Astrocyte (in vitro differentiated cells and primary cell): ENCODE measurements at places on chromosomes 16 and 17. TPM values are rescaled to one million over a fixed set of nuclear protein-coding genes. Genes with fewer than 3 reads are reported as not detected.
A peak's percentile ranks its signal among the peaks of the same experiment; 100 is the strongest.

GRCh38 chr17:202501-202951 is 21.1 kb upstream of the DOC2B start:
- no peaks in the 10 kb centered on the region for H3K36me3 ChIP-seq
- no peak overlapping the region for H3K4me3 ChIP-seq
- H3K27me3 ChIP-seq = peaks cover 9% of the 10 kb centered on the region
- no peak overlapping the region for H3K27ac ChIP-seq
- H3K4me1 ChIP-seq = no peaks in the 10 kb centered on the region
- DNase-seq = no peak

GRCh38 chr17:199806-200545 is 18.5 kb upstream of the DOC2B start:
- DNase-seq = no peak
- no peaks in the 10 kb centered on the region for H3K36me3 ChIP-seq
- H3K27ac ChIP-seq = no peak overlapping the region
- H3K4me1 ChIP-seq = no peaks in the 10 kb centered on the region
- H3K27me3 ChIP-seq = peaks cover 13% of the 10 kb centered on the region

- peaks cover 27% of the 10 kb centered on the region for H3K4me1 ChIP-seq
- H3K27me3 ChIP-seq = no peaks in the 10 kb centered on the region
- DNase-seq = no peak
- no peak overlapping the region for H3K4me3 ChIP-seq
- H3K27ac ChIP-seq = no peak overlapping the region
Observed at GRCh38 chr16:23502466-23502865, 7.8 kb downstream of the GGA2 start.

Gene MAPT
- total RNA-seq = 2.1 and 2.2 TPM in 2 replicates

Gene ZNRF1
- 19.4 and 21.9 TPM in 2 replicates for total RNA-seq

- H3K4me1 ChIP-seq = peaks cover 8% of the 10 kb centered on the region
- DNase-seq = no peak
- no peak overlapping the region for H3K27ac ChIP-seq
- no peak overlapping the region for H3K4me3 ChIP-seq
- H3K27me3 ChIP-seq = no peaks in the 10 kb centered on the region
Observed at GRCh38 chr17:34261568-34262337, 6.7 kb downstream of the CCL2 start.

GRCh38 chr17:59680314-59680713 is 26.9 kb downstream of the PTRH2 start:
- peaks cover 92% of the 10 kb centered on the region for H3K36me3 ChIP-seq
- H3K4me1 ChIP-seq = peaks cover 8% of the 10 kb centered on the region
- DNase-seq = peak; percentile 46
- H3K4me3 ChIP-seq = no peak overlapping the region

- DNase-seq = peak; percentile 36
Observed at GRCh38 chr16:58021661-58022551, 3.6 kb upstream of the MMP15 start.

GRCh38 chr17:39598047-39598481 is 9.7 kb downstream of the NEUROD2 start:
- no peak overlapping the region for H3K4me3 ChIP-seq
- no peaks in the 10 kb centered on the region for H3K36me3 ChIP-seq
- no peak for DNase-seq
- peaks cover 91% of the 10 kb centered on the region for H3K27me3 ChIP-seq

- H3K27me3 ChIP-seq = no peaks in the 10 kb centered on the region
- H3K27ac ChIP-seq = no peak overlapping the region
- H3K4me3 ChIP-seq = no peak overlapping the region
- H3K36me3 ChIP-seq = no peaks in the 10 kb centered on the region
Observed at GRCh38 chr16:88815901-88816589, 4.3 kb upstream of the APRT start.

GRCh38 chr16:57999366-57999970 is 1.0 kb downstream of the ZNF319 start:
- H3K27me3 ChIP-seq = no peaks in the 10 kb centered on the region
- DNase-seq = peak; percentile 27
- H3K36me3 ChIP-seq = peaks cover 6% of the 10 kb centered on the region
- no peak overlapping the region for H3K27ac ChIP-seq

DNA sequence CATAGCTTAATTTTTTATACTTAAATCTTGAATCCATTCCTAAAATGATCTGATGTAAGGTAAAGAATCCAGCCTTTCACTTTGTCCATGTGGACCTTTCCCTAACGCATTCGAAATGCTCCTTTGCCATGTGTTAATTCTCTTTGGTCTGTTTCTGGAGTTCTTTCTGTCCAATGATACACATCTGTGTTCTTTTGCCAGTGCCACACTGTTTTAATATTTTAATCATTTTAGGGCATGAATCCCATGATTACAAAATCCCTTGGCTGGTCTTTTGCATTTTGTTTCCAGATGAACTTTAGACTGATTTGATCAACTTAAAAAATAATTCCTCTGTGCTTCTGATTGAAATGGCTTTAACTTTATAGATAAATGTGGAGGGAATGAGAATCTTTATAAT is 74.1 kb downstream of the NTN1 start:
- no peaks in the 10 kb centered on the region for H3K27me3 ChIP-seq
- no peaks in the 10 kb centered on the region for H3K4me1 ChIP-seq
- DNase-seq = no peak
- H3K36me3 ChIP-seq = no peaks in the 10 kb centered on the region
- H3K4me3 ChIP-seq = no peak overlapping the region

Gene TANC2
- total RNA-seq = 62.2 and 66.9 TPM in 2 replicates

DNA sequence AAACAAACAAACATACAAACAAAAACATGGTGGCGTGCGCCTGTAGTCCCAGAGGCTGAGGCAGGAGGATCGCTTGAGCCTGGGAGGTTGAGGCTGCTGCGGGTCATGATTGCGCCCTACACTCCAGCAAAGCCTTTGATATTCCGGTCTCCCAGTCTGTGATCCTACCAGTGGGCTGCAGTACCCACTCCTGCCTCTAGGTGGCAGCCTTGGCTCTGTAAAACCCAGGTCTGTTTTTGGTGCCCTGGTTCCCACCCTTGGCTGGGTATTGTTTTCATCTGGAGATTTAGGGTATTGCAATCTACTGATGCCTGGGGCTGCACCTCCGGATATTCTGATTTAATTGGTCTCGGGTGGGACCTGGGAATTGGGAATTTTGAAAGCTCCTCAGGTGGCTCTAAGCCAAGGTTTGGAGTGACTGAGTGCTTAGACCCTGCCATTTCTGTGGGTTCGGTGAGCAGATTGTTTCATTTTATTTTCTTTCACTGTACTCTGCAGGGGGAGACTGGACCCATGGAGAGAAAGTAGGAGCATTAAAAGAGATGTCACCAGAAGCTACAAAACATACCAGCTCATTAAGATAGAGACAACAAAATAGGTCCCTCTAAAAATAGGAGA is 40.5 kb downstream of the MYH3 start:
- no peaks in the 10 kb centered on the region for H3K27me3 ChIP-seq
- H3K4me1 ChIP-seq = no peaks in the 10 kb centered on the region
- H3K4me3 ChIP-seq = no peak overlapping the region
- no peaks in the 10 kb centered on the region for H3K36me3 ChIP-seq
- DNase-seq = peak; percentile 16

DNA sequence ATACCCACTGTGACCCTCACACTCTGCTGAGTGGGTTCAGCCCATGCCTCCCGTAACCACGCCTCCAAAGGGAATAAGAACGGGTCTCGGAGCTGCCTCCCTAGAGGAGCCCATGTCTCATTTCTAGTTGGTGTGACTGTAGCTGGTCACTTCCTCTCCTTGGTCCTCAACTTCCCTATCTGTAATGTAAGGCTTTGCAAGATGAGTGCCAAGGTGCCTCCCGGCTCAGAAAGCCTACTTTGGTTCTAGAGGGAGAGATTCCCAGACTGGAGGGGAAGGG is 20.8 kb downstream of the C16orf74 start:
- H3K36me3 ChIP-seq = no peaks in the 10 kb centered on the region
- H3K27me3 ChIP-seq = no peaks in the 10 kb centered on the region
- DNase-seq = no peak
- no peak overlapping the region for H3K4me3 ChIP-seq
- H3K4me1 ChIP-seq = peaks cover 8% of the 10 kb centered on the region

Gene NTN3
- total RNA-seq = 1.1 and 1.3 TPM in 2 replicates

DNA sequence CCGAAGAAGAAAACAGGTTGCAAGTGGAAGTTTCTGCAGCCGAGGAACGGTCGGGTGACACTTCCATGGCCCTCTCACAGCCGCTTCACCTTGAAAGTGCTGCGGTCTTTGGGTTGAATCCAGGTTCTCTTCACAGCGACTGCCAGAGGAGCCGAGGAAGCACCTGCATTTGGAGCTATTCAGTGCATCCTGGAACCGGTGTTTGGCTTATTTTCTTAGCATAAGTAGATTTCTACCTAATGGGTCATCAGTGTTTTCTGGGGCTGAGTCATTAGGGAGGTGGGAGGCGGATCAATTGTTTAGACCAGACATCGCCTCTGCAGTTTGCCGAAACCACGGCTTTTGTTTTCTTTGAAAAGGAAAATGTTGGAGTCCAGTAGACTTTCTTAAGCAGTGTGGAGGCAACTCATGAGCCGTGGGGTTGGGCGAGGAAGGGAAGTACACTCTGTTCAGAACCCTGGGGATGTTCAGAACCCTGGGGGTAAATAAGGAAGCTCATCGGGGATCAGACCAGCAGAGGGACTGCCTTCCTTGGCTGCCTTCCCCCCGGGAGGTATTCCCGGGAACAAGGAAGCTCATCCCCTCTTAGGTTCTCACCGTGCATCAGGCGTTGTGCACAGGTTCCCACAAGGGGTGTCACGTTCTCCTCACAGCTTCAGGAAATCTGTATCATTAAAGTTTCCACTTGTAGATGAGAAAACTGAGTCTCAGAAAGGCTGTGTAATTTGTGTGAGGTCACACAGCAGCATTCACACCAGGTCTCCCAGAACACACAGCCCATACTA is 361.5 kb downstream of the SNX29 start:
- no peak overlapping the region for H3K27ac ChIP-seq
- H3K4me1 ChIP-seq = peaks cover 40% of the 10 kb centered on the region
- H3K4me3 ChIP-seq = no peak overlapping the region
- peak; percentile 62 for DNase-seq

DNA sequence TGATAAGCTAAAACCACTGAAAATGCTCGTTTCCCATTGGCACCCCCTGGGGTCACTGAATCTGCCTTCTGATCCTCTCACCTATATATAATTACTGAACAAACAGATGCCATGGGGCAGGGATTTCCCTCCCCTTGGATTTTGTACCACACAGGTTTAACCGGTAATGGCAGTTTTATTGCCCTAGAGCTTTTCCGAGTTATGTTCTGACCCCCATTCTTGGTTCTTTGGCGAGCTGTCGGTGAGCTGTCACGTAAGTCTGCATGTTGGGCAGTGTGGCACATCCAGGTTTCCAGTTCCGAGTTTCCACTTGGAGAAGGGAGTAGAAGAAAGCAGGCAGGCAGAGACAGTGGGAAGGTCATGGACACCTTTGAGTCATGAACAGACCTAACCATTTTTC is 7.1 kb downstream of the TMEM97 start:
- H3K4me1 ChIP-seq = no peaks in the 10 kb centered on the region
- H3K4me3 ChIP-seq = no peak overlapping the region
- DNase-seq = no peak
- peaks cover 14% of the 10 kb centered on the region for H3K36me3 ChIP-seq
- H3K27me3 ChIP-seq = no peaks in the 10 kb centered on the region
- H3K27ac ChIP-seq = no peak overlapping the region

DNA sequence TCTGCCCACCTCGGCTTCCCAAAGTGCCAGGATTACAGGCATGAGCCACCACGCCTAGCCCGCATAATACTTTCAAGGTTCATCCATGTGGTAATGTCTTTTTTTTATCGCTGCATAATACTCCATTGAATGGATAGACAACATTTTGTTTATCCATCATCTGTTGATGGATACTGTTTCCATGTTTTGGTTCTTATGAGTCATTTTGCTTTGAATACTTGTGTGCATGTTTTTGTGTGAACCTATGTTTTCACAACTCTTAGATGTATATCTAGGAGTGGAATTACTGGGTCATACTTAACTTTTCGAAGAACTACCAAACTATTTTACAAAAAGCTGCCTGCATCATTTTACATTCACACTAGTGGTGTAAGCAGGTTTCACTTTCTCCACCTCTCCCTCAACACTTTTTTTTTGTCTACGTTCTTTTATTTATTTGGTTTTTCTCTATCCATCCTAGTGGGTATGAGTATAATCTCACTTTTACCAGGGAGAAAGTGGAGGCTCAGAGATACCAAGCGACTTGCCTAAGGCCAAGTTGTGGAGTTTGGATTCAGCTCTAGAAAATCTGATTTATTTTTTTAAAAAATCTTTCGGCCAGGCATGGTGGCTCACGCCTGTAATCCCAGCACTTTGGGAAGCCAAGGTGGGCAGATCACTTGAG is 151.2 kb downstream of the CMIP start:
- DNase-seq = no peak
- no peak overlapping the region for H3K27ac ChIP-seq
- H3K4me3 ChIP-seq = no peak overlapping the region
- peaks cover 13% of the 10 kb centered on the region for H3K4me1 ChIP-seq
- H3K36me3 ChIP-seq = no peaks in the 10 kb centered on the region

DNA sequence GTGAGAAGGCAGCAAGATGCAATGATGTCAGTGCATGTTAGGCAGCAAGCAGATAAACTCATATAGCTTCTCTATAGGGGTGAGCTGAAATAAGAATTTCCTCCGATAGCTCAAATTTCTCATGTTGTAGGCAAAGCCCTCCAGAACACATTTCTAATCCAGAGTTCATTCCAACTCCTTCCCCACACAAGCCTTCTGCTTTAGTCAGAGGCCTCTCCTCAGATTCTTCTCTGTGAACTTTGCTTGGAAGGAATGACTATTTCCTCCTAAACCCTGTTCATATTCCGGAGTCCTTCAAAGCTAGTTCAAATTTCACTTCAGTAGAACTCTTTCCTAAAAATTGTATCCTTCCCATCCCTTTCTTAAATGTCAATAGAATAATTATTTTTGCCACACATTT is 144.8 kb downstream of the KCNJ2 start:
- H3K36me3 ChIP-seq = no peaks in the 10 kb centered on the region
- peak overlapping the region; percentile 82 for H3K27ac ChIP-seq
- peak overlapping the region; percentile 9 for H3K4me3 ChIP-seq
- peaks cover 17% of the 10 kb centered on the region for H3K4me1 ChIP-seq

Gene KCNH6
- not detected in 2 replicates for total RNA-seq

GRCh38 chr17:9941305-9941704 is 36.2 kb upstream of the RCVRN start:
- H3K4me3 ChIP-seq = no peak overlapping the region
- no peaks in the 10 kb centered on the region for H3K27me3 ChIP-seq
- no peak for DNase-seq
- no peaks in the 10 kb centered on the region for H3K4me1 ChIP-seq
- no peak overlapping the region for H3K27ac ChIP-seq

Gene SKAP1
- total RNA-seq = not detected in 2 replicates

GRCh38 chr17:39094607-39095308 is 56.7 kb downstream of the PLXDC1 start:
- peaks cover 17% of the 10 kb centered on the region for H3K27me3 ChIP-seq
- no peaks in the 10 kb centered on the region for H3K36me3 ChIP-seq
- H3K27ac ChIP-seq = no peak overlapping the region
- H3K4me3 ChIP-seq = no peak overlapping the region
- H3K4me1 ChIP-seq = peaks cover 5% of the 10 kb centered on the region

Gene CCL18
- total RNA-seq = not detected in 2 replicates

Gene ACSM2A
- 0.14 TPM in 1 of 2 replicates, not detected in the other for total RNA-seq

Gene PRSS21
- total RNA-seq = not detected in 2 replicates
